ENCODE measurements at places on chromosomes 3 and 15.

GRCh38 chr15:52790169-52790708, at the start of gene ONECUT1:
Gene ONECUT1, minus strand, starts transcription at chr15:52790336. Its CDS starts 452 bp downstream, at chr15:52789884.
- DNase-seq = peak; percentile 91

DNA sequence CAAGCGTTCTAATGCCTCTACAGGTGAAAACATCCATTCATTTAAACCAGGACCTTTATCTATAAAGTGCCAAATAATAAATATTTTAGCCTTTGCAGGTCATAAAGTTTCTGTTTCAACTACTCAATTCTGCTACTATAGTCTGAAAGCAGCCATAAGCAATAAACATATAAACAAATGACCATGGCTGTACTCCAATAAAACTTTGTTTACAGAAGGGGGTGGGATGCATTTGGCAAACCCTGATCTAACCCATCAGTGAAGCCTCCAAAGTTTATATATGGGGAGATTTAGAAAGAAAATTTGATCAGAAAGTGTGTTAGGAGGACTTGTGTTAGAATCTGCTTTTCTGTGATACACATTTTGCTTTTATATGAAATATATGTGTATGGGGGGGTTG, 161.3 kb downstream of the ZBTB20 start:
- DNase-seq = no peak

GRCh38 chr3:128481438-128481942, 11.5 kb downstream of the GATA2 start:
- peak; percentile 70 for DNase-seq

- no peak for DNase-seq
These were observed 3.4 kb upstream of the DGKG start for GRCh38 chr3:186365202-186365974.

GRCh38 chr3:194826594-194826993, 140.9 kb downstream of the FAM43A start:
- no peak for DNase-seq

- DNase-seq = no peak
These were observed 91.4 kb downstream of the CTNNB1 start for GRCh38 chr3:41290736-41291135.

- no peak for DNase-seq
These were observed 288.9 kb downstream of the EDEM1 start for GRCh38 chr3:5476403-5476802.

- DNase-seq = no peak
These were observed 22.3 kb upstream of the CFAP161 start for GRCh38 chr15:81111510-81112470.

DNA sequence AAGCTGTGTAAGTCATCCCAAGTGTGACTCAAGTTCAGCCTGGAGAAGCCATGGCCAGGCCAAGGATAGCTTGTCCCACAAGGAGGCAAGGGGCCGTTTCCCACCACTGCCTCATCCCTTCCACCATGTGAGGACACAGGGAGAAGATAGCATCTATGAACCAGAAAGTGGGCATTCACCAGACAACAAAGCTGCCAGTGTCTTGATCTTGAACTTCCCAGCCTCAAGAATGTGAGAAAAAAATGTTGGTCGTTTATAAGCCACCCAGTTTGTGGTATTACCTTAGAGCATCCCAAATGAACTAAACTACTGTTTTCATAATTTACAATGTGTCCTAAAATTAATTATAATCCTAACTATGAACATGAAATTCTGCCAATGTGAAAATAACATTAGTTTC, 930.8 kb upstream of the CFAP20DC start:
- no peak for DNase-seq

DNA sequence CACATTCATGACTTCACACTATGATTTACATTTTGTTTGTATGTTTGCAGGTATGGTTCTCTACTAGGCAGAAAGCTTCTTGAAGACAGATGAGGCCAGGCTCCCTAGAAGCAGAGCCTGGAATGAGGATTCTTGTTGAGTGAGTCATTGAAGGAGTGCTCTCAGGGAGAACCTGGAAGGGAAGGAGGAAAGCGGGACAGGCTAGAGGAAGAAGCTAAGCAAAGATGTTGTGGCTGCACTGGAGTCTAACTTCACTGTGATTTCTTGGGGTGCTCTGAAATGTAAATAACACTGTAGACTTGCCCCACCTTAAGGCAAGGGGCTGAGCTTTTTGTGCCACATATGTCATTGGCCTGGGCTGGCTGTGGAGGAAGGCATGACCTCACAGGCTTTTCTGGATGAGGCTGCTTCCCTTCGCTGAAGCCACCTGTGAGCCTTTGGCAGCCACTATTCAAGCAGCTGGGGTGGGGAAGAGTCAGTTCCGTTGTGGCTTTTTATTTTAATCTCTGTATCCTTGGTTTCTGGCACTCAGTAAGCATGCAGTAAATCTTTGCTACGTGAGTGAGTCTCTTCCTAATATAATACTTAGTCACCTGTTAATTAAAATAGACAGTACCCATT, 307.3 kb downstream of the SV2B start:
- no peak for DNase-seq
